Naive thymus-derived CD4-positive, alpha-beta T cell (primary cell): ENCODE measurements at places on chromosomes 7 and 10. TPM values are rescaled to one million over a fixed set of nuclear protein-coding genes. Genes with fewer than 3 reads are reported as not detected.

GIMAP4 gene
- total RNA-seq = 74.9 TPM

DNA sequence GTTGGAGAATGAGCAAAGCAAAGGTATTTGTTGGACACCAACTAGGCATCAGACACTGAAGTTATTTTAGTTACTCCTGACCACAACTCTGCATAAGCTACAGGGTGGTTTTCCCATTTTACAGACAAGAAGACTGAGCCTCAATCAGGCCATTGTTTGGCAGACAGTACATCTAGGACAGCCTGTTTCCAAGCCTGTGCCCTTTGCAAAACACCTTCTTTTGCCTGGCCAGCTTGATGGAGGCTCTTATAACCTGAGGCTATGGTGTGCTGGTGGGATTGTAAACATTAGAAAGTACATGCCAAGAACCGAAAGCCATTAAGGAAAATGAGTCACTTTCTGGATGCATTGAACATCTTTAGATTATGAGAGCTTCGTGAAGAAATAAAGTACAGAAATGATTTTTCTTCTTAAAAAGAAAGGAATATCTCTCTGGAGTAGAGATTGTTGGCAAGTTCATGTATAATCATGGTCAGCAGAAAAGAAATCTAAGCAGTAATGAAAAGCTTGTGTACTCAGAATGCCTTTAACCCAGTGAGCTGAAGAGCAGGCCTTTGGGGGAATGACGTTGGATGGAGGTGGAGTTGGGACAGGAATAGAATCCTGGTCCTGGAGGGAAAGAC is 140.6 kb downstream of the KIAA1217 start:
- no peak overlapping the region for H3K27ac ChIP-seq
- H3K27me3 ChIP-seq = no peaks in the 10 kb centered on the region
- no peaks in the 10 kb centered on the region for H3K36me3 ChIP-seq
- no peak for DNase-seq

DNA sequence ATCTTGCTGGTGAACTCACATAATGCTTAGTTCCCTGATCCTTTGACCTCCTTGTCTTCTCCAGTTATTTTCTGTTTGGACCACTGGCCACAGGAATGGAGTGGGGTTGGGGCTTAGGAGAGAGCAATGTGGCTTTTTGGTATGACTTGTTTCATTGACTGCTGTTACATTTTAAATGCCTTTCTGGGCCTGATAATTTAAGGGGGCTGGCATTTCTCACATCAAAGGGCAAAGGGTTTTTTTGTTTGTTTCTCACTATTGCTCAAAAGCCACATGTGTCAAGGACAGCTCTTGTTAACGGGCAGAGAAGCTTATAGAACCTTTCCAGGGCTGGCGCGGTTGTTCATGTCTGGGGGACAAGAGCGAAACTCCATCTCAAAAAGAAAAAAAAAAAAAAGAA is 161.2 kb upstream of the TNRC18 start:
- no peaks in the 10 kb centered on the region for H3K4me1 ChIP-seq

GNAI1 gene
- 2.3 TPM for total RNA-seq

GRCh38 chr10:125128397-125129075 is 31.8 kb downstream of the CTBP2 start:
- H3K27me3 ChIP-seq = no peaks in the 10 kb centered on the region
- H3K4me1 ChIP-seq = no peaks in the 10 kb centered on the region
- no peak overlapping the region for H3K4me3 ChIP-seq
- DNase-seq = no peak
